ENCODE measurements at places on chromosomes 1 and 21.

- DNase-seq: no peak
Observed at GRCh38 chr1:173506437-173506836, 29.3 kb downstream of the PRDX6 start.

DNA sequence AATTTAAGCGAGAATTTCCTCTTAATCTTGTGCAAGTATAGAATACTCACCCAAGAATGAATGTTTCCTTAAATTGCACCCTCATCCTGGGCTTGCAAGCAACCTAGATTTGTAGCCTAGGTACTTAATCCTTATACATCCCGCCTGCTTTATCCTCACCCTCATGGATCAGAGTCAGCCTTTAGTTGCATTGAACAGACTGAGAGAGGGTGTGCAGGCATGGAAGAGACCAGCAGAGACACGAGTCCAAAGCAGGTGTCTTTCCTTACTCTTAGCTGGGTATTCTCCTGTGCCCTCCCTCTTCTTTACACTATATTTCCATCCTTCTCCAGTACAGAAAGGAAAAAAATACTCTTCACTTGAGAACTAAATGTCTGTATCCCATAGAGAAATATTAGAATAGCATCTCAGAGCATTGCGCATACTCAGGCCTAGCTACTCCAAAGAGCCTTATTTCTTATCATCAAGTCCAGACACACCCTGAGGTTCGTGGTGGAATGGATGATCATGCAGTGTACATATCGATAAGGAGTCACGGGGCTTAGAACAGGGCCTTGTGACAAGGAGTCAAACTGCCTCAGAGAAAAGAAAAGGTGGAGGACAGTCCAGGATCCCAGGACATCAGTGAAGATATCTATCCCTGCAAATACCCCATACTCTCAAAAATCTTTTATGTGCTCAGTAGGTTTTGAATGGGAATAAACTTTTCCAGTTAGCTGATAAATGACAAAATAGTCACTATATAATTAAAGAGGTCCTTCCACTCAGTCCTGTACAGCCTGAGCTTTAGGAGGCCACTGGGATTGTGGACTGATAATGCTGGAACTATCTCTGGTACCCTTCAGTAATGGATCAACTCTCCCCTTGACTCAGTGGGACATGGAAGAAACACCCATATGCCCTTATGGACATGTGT lies 297.9 kb downstream of the GRIK1 start:
- no peak for DNase-seq

DNA sequence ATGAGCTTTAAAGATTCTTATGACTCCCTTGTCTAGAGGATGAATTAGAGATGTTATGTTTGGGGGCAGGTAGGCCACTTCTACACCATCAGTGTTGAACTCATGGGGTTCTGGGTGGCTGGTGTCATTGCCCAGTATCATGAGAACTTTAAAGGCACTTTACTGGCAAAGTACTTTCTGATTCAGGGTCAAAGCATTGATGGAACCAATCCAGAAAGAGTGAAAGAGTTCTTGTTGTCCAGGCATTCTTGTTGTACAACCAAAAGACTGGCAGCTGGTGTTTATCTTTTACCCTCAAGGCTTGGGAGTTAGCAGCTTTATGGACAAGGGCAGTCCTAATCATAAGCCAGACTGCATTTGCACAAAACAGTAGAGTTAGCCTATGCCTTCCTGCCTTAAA lies 673.0 kb downstream of the USP25 start:
- no peak for DNase-seq

GRCh38 chr21:29258626-29259338 lies 39.9 kb upstream of the BACH1 start:
- no peak for DNase-seq

GRCh38 chr1:200294241-200294640 lies 115.6 kb downstream of the ZNF281 start:
- no peak for DNase-seq

GRCh38 chr1:7733276-7733675 lies 37.8 kb upstream of the VAMP3 start:
- no peak for DNase-seq

DNA sequence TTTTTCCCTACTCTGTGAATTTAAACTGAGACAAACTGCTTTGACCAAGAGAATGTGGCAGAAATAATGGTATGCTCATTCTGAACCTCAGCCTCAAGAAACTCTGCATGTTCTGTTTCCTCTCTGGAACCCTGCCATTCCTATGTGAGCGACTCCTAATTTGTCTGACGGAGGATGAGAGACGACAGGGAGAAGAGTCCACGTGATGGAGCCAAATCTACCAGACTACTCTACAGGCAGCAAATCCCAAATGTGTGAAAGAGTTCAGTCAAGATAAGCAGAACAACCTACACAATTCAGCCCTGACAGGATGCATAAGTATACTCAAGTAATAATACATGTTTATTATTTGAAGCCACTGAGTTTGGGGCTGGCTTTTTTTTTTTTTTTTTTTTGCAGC lies 153.5 kb downstream of the DPYD start:
- DNase-seq: no peak

- no peak for DNase-seq
Observed at GRCh38 chr1:63773496-63773814, 362 bp upstream of the ROR1 start.

DNA sequence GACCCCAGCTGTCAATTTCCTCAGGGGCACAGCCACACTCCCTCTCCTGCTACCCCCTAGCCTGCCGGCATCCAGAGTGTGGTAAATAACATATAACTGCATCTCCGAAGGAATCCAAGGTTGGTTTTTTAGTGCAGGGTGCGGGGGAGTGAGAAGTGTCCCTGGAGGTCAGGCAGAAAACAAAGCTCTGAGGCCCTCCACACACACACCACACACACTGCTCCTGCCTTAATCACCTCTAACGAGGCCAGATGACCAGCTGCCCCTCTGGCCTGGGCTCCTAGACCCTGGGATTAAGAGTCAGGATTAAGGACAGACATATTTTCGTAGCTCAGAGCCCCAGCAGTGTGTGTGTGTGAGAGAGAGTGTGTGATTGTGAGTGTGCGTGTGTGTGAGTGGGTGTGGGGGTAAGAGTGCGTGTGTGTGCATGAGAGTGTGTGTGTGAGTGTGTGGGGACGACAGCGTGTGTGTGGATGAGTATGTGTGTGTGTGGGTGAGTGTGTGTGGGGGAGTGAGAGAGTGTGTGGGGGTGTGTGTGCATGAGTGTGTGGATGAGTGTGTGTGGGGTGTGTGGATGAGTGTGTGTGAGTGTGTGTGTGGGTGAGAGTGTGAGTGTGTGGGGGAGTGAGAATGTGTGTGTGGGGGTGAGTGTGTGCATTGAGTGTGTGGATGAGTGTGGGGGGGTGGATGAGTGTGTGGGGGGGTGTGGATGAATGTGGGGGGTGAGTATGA lies 14.6 kb downstream of the SDC3 start:
- no peak for DNase-seq

GRCh38 chr1:231315887-231316286 lies 21.8 kb downstream of the EXOC8 start:
- DNase-seq: no peak

DNA sequence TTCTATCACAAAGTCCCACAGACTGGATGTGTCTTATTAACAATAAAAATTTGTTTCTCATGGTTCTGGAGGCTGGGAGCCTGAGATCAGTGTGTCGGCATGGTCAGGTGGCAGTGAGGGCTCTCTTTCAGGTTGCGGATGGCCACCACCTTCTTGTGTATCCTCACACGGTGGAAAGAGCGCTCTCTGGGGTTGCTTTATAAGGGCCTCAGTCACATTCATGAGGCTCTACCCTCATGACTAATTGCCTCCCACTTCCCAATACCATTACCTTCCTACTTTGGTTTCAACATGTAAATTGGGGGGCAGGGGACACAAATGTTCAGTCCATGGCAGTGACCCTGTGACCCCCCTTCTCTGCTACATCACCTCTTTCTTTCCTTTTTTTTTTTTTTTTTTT lies 20.7 kb upstream of the MX1 start:
- no peak for DNase-seq

DNA sequence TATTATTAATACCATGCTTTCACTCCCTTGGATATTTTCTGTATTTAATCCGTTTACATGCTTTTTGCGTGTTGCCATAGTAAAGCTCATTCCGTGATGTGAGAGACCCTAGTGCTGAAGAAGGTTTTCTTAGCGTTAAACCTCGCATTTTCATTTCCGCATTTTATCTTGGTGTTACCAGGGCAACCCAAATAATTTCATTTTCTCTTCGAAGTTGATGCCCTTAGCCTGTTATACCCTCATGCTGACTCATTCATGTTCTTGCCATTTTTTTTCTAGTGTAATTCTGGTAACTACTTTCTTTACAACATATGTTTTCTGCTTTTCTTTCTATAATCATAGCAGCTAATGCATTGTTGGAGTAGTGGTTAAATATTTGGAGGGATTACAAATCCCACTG lies 37.2 kb downstream of the LRRC8C start:
- no peak for DNase-seq

DNA sequence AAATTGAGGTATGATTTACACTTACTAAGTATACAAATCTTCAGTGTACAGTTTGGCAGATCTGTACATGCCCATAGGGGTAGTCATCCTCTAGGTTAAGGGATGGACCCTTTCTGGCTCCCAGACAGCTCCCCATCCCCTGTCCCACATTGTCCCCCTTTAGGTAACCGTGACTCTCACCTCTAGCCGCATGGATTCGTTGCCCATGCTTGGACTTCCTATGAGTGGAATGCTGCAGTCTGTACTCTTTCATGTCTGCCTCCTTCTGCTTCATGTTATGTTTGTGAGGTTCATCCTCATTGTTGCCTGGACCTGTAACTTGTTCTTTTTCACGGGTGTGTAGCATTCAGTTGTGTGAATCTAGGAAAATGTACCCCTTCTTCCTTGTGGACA lies 20.3 kb downstream of the SLC37A1 start:
- DNase-seq: no peak

DNA sequence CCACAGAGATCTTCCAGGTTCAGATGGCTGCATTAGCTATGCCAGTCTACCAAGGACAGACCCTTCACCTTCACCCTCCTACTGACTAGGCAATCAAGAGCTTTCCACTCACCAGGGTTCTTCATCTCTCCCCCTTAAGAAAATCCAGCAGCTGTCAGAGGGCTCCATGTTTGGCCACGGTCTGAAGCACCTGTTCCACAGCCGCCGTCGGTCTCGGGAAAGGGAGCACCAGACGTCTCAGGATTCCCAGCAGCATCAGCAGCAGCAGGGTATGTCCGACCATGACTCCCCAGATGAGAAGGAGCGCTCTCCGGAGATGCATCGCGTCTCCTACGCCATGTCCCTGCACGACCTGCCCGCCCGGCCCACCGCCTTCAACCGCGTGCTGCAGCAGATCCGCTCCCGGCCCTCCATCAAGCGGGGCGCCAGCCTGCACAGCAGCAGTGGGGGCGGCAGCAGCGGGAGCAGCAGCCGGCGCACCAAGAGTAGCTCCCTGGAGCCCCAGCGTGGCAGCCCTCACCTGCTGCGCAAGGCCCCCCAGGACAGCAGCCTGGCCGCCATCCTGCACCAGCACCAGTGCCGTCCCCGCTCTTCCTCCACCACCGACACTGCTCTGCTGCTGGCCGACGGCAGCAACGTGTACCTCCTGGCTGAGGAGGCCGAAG lies 13.8 kb downstream of the TMCC2 start:
- DNase-seq: no peak

- no peak for DNase-seq
Observed at GRCh38 chr1:199452627-199453026, 574.9 kb upstream of the NR5A2 start.

DNA sequence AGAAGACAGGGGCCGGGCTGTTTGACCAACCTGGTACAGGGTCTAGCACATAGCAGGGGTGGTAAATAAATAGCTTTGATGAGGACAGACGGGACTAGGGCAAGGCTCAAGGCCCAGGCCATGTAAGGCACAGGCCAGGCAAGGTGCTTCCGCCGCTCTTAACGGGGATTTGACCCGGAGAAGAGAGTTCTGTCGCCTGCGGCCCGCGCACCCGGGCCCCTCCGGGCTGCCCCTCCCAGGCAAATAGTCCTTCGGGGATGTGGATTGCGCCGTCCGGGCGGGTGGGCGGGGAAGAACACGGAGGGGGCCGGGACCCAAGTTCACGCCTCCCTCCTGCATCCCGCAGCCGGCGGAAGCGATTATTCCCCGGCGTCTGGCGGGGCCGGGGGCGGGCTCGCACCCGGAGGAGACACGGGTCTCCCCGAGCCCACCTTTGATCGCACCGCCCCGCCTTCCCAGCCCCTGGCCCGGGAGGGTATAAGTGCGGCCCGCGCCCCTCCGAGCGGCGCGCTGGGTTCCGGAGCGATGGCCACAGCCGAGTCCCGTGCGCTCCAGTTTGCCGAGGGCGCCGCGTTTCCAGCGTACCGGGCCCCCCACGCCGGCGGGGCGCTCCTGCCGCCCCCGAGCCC lies at the start of gene MIXL1:
MIXL1 (plus strand) TSS at position 508 of the 629 bp plus-strand sequence; CDS start at position 526, 18 bp downstream.
- no peak for DNase-seq

GRCh38 chr1:38135625-38136414 lies 89.2 kb upstream of the POU3F1 start:
- no peak for DNase-seq

DNA sequence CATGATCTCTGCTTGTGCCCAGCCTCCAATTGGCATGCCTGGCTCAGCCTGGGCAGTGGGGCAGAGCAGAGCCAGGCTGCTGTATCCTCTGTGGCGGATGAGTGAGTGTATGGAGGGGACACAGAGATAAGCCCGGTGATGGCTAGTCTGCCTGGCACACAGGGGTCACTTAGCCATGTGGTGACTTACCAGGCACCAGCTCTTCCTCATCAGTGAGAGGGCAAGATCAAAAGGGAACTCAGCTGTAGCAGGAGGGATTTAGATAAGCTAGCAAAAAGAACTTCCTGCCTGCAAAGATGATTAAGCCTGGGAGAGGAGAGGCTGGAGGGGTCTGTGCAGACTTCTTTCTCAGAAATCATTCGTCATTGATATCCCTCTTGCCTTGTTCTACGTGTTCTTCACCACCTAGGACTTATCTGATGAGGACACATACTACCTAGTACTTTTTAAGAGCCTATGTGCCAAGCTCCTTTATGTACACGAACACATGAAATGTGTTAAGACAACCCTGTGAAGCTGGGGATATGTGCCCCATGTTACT lies 7.9 kb downstream of the KIF21B start:
- no peak for DNase-seq

DNA sequence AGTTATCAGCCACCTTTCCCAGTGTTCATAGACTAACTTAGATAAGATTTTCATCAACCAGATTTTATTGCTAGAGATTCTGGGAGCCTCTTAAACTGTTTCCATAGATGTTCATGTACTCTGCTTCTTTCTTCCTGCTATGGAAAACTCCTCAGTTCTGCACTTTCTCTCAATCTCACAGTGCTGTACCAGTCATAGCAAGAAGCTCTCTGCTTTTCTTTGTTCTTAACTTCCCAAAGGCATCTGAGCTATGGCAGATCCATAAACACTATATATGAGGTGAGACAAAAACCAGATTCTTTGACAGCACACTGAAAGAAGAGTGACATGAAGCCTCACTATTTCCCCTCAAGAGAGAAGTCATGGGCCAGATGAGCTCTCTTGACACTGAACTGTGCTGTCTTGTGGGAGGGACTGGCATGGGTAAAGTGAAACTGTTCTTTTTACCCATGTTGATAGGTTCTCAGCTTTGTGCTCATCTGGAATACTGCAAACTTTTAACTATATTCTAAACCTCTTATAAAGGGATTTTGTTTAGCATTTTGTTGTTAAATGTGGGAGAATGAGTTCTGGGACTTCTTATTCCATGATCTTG lies 64.2 kb upstream of the LYPLAL1 start:
- no peak for DNase-seq

Measured in uterus (tissue), 4 donors.